Purkinje cell (primary cell): ENCODE measurements at places on chromosomes 7 and 10. TPM values are rescaled to one million over a fixed set of nuclear protein-coding genes. Genes with fewer than 3 reads are reported as not detected.

PRRT4 gene
- 2.1 and 3.8 TPM in 2 replicates for polyA plus RNA-seq

OR13A1 gene
- polyA plus RNA-seq: not detected in 2 replicates

INSYN2A gene
- polyA plus RNA-seq: 0.60 and 0.74 TPM in 2 replicates

HOXA4 gene
- polyA plus RNA-seq: not detected in 2 replicates

ZNF775 gene
- polyA plus RNA-seq: 0.22 and 0.38 TPM in 2 replicates

PDE6C gene
- 0.09 TPM in 1 of 2 replicates, not detected in the other for polyA plus RNA-seq

BTRC gene
- 15.9 and 26.8 TPM in 2 replicates for polyA plus RNA-seq

CARD11 gene
- not detected in 2 replicates for polyA plus RNA-seq
